GM19239 (cell line): ENCODE measurements at places on chromosomes 7 and 10.

DNA sequence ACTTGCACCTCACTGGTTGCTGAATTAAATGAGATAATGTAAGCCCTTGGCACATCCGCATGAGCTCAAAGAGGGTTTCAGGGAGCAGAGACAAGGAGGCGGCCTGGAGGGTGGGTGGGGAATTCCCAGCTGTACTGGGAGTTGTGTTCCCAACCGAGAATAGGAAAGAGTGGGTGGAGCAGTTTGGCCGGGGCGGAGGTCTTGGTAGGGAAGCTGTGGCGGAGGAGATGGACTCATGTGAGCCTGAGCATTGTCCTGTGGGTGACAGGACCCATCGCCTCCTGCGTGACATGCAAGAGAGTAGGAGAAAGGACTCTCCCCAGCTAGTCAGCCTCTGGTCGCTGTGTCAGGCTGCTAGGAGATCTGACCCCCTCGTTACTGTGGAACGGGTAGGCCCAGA lies 41.0 kb upstream of the SAMD8 start:
- no peak for DNase-seq

GRCh38 chr7:15855525-15856109 lies 169.1 kb upstream of the MEOX2 start:
- no peak for DNase-seq

- DNase-seq, result no peak
Measured at GRCh38 chr10:121416071-121416470, 182.2 kb downstream of the FGFR2 start.

DNA sequence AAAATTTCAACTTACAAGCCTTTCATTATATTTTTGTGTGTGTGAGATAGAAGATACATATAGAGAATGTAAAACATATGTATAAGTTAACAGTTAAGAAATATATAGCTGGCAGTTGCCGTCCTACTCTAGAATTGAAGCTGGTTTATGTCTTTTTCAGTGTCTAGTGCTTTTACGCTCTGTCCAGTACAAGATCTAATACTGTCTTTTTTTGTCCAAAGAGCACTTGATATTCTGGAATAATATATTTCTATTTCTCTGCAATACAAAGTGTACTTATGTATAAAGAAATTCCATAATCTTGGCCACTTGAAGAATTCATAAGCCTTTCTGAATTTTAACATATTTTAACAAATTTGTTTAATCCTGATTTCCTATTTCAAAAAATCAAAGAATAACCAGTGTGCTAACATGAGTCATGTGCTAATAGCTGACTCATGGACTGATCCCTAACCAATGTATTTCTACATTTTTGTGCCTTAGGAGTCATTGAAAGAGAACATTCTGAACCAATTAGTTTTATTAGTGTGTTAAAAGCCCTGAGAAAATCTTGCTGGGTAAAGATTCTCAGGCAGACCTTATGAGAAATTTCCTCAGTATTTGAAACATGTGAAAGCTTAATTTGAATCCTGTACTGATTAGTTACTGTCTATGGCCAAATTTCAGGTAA lies 73.2 kb upstream of the CCAR1 start:
- DNase-seq, result no peak

DNA sequence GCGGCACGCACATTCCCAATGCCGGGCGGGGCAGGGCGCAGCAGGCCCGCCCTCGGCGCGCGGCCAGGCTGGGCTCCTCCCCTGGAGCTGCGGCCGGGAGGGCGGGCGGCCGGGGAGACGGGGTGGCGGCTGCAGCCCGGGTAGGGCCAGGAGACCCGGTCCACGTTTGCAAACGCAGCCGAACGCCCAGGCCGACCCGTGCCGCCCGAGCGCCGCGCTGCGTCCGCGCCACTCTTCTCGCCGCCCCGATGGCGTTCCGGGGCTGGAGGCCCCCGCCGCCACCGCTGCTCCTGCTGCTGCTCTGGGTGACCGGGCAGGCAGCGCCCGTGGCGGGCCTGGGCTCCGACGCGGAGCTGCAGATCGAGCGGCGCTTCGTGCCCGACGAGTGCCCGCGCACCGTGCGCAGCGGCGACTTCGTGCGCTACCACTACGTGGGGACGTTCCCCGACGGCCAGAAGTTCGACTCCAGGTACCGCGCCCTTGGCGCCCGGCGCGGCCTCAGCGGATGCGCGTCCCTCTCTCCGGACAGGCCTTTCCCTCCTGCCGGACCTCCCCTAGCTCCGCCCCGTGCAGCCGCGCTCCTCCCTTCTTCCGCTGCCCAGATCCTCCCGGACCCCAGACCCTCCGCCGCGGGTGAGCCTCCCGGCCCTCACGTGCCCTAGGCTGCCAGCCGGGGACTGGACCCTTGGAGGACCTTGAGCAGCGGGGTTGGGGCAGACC lies at the start of gene FKBP9:
Gene FKBP9, plus strand, starts transcription at position 115 of the 720 bp plus-strand sequence. Its CDS starts 134 bp downstream, at position 249.
- peak; percentile 54 for DNase-seq

- DNase-seq, result no peak
Measured at GRCh38 chr7:15335390-15335789, 226.4 kb downstream of the AGMO start.

GRCh38 chr7:157552295-157552993 lies 215.6 kb downstream of the DNAJB6 start:
- DNase-seq, result no peak

- DNase-seq, result no peak
Measured at GRCh38 chr10:103040418-103040817, 122.3 kb downstream of the CNNM2 start.

DNA sequence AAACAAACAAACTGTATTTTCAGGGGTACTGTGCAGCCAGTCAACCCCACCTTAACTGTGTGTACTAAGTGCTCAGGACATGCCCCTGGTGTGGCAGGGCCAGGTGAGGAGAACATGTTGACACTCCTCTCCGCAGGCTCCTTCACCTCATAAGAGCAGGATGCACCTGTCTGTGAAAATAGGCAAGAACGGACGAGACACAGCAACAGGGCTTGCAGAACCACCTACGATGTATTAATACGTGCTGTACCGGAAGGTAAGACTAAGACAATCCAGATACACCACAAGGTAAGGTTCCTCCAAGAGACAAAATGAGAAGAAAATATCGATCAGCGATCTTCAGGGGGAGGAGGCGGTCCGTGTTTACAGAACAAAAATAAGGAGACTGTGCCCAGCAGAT lies 65.8 kb upstream of the CAMK2B start:
- no peak for DNase-seq

DNA sequence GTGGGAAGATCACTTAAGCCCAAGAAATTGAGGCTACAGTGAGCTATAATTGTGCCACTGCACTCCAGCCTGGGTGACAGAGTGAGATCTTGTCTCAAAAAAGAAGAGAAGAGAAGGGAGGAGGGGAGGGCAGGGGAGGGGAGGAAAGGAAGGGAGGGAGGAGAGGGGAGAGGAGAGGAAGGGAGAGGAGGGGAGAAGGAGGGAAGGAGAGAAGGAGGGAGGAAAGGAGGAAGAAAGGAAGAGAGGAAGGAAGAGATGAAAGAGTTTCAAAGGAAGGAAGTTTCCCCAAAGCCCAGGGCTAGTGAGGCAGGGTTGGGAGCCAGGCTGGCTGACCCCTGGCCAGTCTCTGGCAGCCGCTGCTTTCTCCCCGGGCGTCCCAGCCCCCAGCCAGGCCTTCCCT lies 32.6 kb downstream of the EPHB4 start:
- no peak for DNase-seq

GRCh38 chr10:122280156-122280555 lies 9.1 kb downstream of the BTBD16 start:
- DNase-seq, result no peak

- no peak for DNase-seq
Measured at GRCh38 chr7:80618096-80618495, 20.3 kb upstream of the CD36 start.

DNA sequence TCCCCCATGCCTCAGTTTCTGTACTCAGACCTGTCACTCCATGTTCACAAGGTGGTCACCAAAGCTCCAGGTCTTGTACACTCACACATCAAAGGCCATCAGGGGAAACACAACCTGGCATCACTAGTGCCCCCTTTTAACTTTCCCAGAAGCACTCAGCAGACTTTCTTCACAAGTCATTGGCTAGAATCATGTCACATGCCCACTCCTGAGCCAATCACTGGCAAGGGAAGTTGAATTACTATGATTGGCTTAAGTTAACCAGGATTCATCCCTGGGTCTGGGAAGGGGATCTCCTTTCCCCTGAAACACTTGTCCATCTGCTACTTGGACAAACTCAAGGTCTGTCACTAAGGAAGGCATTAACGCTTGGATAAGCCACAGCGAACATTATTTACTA lies 193.8 kb upstream of the PLXNA4 start:
- no peak for DNase-seq

GRCh38 chr10:116815641-116816415 lies 33.5 kb upstream of the ENO4 start:
- DNase-seq, result no peak
